ENCODE measurements at places on chromosomes 6 and 20. TPM values are rescaled to one million over a fixed set of nuclear protein-coding genes. Genes with fewer than 3 reads are reported as not detected.

Gene ULBP1
- 7.7 TPM for polyA plus RNA-seq

Gene LTV1
- 21.7 TPM for polyA plus RNA-seq

Gene AP5S1
- 2.9 TPM for polyA plus RNA-seq

Gene MOG
- polyA plus RNA-seq, result 0.05 TPM

Gene ZBTB12
- 10.3 TPM for polyA plus RNA-seq

Gene IL17F
- not detected for polyA plus RNA-seq

Gene LKAAEAR1
- not detected for polyA plus RNA-seq

Gene ARG1
- polyA plus RNA-seq, result not detected

Gene CST4
- not detected for polyA plus RNA-seq

Gene GRM1
- 0.02 TPM for polyA plus RNA-seq
